COLO829 (cell line): ENCODE measurements at places on chromosomes 5 and 9.

- no peak for DNase-seq
Observed at GRCh38 chr5:172311605-172312004, 28.0 kb upstream of the UBTD2 start.

DNA sequence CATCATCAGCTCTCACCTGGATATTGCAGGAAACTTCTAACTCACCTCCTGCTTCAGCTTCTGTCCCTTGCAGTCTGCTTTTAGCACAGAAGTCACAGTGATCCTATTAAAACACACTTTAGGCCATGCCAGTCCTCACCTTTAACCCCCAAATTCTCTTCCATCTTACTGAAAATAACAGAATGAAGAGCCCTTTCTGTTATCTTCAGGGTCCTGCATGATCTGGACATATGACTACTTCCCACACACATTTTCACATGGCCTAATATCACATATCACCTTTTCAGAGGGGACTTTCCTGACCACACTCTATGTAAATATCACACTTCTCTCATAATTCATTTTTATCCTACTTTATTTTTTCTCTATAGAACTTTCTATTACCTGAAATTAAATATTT is 550.6 kb upstream of the CLINT1 start:
- DNase-seq = no peak

DNA sequence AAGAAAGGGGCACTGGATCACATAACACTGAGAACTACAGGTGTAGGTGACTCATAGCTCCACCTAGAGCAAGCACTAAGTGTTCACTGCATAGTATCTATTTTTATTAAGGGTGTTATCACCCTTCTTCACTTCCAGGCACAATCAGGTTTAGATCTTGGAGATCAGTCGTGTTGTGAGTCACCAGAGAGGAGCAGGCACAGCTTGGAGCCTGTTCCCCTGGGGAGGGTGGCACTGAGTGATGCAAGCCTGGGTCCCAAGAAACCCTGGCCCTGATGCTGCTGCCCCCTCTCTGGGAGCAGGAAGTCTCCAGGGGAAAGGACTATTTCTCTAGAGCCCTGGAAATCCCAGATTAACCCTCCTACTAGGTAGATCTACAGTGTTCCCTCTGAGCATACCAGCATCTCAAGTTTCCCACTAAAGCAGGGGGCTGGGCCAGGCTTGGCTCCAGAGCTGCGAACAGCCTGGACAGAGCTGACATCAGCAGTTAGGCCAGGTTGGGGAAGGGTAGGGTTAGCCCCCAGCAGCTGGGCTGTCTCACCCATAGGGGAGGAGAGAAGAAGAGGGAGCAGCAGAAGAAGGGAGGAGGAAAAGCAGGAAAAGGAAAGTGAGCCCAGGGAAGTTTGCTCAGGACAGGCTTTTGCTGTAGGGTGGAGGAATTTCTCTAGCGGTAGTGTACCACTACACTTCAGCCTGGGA is 28.1 kb upstream of the SPINK4 start:
- no peak for DNase-seq

DNA sequence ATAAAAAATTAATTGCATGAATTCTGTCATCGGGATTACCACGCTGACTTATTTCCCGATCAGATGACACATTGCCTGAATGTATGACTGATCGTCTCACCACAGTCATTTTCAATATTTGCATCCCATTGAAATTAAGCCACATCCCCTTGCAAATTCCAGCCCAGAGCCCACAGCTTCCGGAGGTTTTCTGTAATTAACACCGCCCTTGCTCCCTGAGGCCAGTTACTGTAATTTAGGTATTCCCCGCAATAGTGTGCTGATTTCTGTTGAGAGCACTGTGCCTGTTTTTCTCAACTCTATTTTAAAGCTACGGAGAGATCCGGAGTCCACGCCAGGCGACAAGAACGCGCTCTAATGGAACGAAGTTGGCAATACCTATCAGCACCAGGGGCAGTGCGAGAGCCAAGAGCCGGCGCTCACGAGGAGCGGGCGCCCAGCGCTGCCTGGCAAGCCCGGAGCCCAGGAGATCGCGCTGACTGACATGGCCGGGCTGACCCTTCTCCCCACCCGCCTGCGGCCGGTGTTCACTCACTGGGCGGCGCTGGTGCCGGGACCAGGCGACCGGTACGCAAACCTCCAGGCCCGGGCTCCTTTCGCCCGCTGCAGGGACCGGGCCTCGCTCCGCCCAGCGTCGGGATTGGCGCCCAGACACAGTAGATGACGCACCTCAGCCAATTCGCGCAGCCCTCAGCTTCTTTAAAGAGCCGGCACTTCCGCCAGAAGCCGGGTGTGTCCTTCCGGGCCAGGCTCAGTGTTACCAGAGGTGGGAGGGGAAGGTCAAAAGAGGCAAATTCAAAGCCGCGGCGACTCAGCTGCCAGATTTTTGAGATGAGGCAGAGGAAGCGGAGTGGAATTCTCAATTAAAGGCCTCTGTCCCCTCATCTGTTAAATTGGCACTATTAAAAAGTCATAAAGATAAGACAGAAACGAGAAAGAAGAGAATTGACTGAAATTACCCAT is at the start of gene PLGRKT:
Gene PLGRKT, minus strand, starts transcription at position 672 of the 963 bp plus-strand sequence. CDS start 5,948 bp downstream, outside the sequence.
- DNase-seq = peak; percentile 48

GRCh38 chr5:155189981-155190380 is 176.4 kb downstream of the KIF4B start:
- DNase-seq = peak; percentile 11

GRCh38 chr5:158477214-158477613 is 618.3 kb upstream of the CLINT1 start:
- DNase-seq = no peak

GRCh38 chr5:374631-375335 is 53.3 kb downstream of the AHRR start:
- DNase-seq = no peak

- no peak for DNase-seq
Observed at GRCh38 chr5:68405026-68405684, 189.6 kb downstream of the PIK3R1 start.

DNA sequence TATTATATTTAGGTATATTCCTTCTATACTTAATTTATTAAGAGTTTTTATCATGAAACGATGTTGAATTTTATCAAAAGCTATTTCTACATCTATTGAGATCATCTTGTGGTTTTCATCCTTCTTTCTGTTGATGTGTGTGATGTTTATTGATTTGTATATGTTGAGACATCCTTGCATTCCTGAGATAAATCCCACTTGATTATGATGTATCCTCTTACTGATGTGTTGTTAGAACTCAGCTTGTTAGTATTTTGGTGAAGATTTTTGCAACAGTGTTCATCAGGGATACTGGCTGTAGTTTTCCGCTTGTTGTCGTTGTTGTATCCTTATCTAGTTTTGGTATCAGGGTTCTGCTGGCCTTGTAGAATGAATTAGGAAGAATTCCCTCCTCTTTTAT is 213.6 kb downstream of the GDNF start:
- DNase-seq = no peak

GRCh38 chr5:147388184-147389108 is 121.4 kb downstream of the DPYSL3 start:
- no peak for DNase-seq

DNA sequence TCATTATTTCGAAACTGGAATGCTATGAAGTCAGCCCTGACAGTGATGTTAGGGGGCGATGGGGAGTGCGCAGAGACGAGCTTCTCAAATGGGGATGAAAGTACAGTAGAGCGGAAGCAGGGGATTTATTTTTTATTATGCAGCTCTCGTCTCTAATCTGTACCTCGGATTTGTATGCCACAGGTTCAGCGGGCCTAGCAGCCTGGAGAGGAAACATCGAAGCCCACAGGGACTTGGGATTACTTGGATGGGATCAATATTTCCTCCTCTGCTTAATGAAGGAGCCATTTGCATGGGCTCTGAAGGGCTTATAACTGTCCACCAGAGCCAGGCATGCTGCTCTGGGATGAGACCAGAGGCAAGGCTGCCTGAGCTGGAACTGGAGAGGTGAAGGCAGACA is 133.5 kb upstream of the RAPGEF1 start:
- DNase-seq = no peak

DNA sequence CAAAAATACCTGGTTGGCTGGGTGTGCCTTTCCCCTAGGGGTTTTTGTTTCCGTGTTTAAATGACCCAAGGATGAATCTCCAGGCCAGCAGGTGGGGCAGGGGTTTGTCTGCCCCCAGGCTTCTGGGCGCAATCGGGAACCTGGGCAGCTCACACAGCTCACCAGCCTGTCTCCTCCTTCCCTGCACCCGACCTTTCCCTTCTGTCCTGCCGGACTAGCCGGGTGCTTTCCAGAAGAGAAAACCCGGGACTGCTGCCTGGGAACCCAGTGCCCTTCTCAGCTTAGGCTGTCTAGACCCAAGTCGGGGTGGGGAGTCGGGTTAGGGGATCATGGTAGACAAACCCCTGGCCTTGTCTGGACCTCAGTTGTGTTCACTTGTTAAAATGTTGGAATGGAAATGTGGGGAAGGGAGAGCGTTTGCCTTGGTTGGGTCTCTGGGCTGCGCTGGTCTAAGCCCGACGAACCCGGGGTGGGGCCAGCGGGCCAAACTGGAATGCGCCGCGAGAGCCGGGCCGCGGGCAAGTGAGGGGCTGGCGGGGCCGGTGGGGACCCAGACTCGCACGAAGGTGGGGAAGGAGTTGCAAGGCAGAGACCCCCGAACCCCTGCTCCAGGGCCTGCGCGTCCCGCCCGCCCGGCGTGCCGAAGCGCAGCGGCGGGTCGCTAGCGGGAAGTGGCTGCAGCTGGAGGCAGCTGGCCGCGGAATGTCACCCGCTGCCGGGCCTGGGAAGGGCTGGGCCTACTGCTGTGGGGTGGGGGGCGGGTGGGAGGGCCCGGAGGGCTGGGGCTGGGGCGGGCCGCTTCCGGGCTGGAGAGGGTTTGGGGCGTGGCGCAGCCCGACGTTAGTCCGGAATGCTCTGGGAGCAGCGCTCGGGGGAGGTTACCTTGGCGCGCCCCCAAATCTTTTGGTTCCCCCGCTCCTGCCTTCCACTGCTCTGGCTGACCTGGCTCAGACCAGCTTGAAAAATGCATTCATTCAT is 84.6 kb downstream of the DAB2IP start:
- no peak for DNase-seq

DNA sequence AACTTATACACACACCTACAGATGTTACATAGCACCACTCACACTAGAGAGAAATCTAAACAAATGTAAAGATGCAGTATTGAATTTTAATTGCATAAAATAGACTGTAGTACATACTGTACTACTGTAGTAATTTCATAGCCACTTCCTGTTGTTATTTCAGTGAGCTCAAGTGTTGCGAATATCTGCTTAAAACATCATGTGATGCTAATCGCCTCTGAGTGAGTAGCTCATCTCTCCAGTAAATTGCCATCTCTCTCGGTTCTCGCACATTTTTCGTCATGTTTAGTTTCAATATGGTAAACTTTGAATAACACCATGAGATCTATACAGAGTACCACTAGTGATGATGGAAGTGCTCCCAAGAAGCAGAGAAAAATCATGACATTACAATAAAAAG is 22.0 kb upstream of the ARHGEF28 start:
- no peak for DNase-seq

DNA sequence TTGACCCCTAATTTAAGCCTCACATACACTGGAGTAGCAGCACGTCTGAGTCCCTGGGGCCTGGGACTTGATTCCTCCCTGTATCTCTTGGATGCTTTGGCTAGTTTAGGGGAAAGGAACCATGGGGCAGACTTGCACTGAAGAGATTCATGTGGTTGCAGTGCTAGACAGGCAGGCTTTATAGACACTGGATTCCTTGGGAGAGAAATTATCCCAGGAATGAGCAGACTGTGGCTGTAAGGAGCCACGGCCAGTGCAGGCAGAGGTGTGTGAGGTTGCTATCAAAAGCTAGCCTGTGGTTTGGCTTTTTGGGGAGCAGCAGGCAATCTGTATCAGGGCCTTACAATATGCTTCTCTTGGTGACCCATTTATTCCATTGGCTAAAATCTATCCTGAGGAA is 20.5 kb upstream of the PITX1 start:
- no peak for DNase-seq

DNA sequence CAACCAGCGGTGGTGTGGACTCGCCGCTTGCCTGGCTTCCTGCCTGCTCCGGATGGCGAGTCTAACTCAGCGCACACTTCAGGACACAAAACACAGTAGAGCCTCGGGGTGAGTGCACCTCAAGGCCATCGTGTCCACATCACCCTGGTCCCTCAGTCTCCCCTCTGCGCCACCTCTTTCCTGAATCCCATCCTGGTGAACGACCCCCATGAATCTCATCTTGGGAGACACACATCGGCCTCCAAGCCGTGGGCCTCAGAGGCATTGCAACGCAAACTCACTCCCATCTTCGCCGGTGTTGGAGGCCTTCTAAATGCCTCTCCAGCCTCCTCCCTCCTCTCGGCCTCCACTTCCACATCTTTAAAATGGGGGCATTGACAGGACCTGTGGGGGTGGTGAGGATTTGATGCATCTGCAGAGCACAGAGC is 124.3 kb downstream of the COL23A1 start:
- DNase-seq = no peak

DNA sequence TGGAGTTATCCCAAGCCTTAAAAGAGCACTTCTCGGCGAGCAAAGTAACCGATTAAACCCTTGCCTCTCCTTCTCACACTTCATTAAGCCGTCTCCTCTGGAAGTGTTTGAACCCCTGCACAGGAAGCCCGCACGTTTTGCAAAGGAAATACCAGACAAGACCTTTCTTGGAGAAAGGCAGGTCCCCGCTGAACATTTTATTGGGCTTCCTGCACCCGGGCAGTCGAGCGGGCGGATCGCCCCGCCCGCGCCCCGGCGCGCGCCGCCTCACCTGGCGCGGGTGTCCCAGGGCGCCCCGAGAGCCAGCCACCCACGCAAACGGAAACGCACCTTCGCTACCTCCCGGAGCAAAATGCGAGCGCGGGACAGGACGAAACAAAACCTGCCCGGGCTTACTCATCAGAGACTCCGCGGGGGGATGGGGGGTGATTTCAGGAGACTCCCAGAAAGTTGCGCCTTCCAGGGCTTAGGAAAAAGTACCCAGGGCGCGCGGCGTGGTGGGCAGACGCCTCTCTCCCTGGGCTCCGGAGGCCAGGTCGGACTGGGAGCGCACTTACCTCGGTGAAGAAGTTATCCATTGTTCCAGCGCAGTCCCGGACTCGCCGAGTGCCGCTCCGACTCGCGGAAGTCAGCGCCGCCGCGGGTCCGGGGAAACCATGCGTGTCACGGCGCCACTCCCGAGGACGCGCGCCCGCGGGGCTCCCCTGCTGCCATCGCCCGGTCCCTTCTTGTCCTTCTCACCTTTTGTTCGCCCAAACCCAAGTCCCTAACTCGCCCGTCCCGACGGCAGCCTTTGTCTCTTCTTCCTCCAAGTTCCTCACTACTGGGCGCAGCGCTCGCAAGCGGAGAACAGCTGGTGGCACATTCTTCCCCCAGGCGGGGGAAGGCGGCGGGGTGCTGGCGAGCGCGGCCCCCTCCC is 598 bp downstream of the MYO10 start:
- no peak for DNase-seq

- no peak for DNase-seq
Observed at GRCh38 chr9:136835162-136835931, 6.9 kb upstream of the AJM1 start.

GRCh38 chr5:116071211-116071610 is 13.6 kb upstream of the COMMD10 start:
- DNase-seq = no peak

GRCh38 chr5:130871346-130872086 is 293.5 kb downstream of the HINT1 start:
- DNase-seq = peak; percentile 14
